Stimulated activated CD4-positive, alpha-beta T cell treated with anti-CD3 and anti-CD28 coated beads, Interleukin-12 subunit alpha, Interleukin-12 subunit beta, amount 100 ng/mL, for 48 hours (primary cell): ENCODE measurements at places on chromosomes 12 and 14.

- DNase-seq: no peak
Measured at GRCh38 chr14:74456684-74457564, 30.9 kb upstream of the SYNDIG1L start.

GRCh38 chr14:96162265-96162664 is 42.4 kb upstream of the BDKRB2 start:
- no peak for DNase-seq

- no peak for DNase-seq
Measured at GRCh38 chr12:127656266-127656665, 610.7 kb upstream of the TMEM132C start.

GRCh38 chr12:19008102-19008501 is 121.4 kb upstream of the PLEKHA5 start:
- DNase-seq: no peak

GRCh38 chr12:570921-571794 is 92.1 kb downstream of the NINJ2 start:
- no peak for DNase-seq
